ENCODE measurements at places on chromosomes 2 and 18.

DNA sequence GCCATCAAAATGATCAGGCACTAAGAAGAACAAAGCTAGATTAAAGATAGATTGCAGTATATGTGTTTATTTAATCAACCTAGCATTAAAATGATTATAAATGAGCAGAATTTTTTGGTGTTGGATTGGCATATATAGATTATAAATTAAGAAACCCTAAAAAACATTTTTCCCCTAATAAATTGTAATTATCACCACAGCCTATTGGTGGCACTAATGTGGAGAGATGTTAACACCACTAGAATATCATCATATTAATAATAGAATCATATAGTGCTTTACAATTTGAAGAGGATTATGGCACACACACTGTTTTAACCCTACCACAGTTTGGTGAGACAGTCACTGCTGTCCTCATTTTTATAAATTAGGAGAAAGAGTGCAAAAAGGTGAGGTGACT, 112.4 kb upstream of the RND3 start:
- no peak for DNase-seq

DNA sequence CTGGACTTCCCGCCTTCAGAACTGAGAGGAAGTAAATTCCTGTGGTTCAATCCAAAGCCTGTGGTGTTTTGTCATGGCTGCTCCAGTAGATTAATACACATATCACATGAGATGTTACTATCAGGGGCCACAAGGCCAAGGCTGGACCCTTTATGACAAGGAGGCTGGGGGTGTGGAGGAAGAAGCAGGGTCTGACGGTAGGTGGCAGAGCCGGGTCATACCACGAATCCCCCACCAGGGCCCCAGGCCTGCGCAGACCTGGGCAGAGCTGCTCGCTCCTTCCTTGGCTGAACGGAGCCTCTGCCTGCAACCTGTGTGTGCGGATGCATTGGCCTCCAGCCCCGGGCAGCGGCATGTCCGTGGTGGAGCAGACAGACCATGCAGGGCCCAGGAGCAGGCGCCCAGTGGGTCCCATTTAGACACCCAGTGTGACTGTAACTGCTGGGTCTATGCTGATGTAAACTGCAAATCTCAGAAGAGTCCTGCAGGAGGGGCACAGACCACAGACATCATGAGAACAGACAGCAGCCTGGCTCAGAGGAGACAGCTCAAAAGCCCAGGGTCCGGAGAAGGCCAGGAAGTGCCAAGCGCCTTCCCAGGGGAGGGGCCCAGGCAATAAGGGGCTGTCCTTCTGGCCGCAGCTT, 155.2 kb downstream of the PXDN start:
- DNase-seq, result no peak

DNA sequence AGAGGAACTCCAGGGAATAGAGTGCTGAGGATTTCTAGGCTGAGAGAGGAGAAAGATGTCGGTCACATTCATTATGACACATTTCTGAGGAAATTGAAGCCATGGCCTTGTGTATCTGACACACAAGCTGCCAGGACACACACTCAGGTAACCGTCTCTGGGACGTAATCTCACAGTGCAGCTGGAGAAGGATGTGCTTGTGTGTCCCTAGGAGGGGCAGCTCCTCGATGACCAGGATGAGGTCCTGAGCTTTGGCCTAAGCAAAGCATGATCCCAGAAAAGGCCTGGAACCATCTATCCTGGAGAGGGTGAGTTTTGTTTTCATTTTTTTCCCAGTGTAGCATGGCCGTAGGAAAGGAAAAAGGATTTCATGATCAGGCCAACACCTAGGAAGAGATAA, 102.2 kb downstream of the CAPN13 start:
- DNase-seq, result no peak

- DNase-seq, result no peak
Measured at GRCh38 chr2:181070119-181070835, 89.9 kb downstream of the UBE2E3 start.

GRCh38 chr2:191351298-191351697, 106.1 kb downstream of the MYO1B start:
- no peak for DNase-seq

GRCh38 chr2:33167622-33168245, 221.0 kb downstream of the LTBP1 start:
- DNase-seq, result no peak
